NCI-H748 treated with DMSO at 0.1 percent for 48 hours (cell line): ENCODE measurements at places on chromosomes 2 and 18.

GRCh38 chr2:52676056-52676455 lies 1091.5 kb upstream of the CHAC2 start:
- DNase-seq = no peak

GRCh38 chr2:13102397-13103063 lies 385.8 kb downstream of the TRIB2 start:
- no peak for DNase-seq

DNA sequence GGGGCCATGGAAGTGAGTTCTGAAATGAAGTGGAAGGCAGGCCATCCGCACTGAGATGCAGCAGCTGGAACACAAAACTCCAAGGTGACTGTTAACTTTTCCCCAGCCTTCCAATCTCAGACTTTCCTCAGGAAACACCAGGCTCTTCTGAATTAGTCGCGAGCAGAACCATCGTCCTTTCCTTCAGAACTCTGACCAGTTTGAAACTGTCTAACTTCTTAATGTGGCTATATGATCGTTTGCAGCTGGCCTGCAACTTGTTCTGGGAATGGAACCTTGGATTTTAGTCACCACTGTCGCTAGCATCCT lies 620 bp upstream of the RPL37A start:
- no peak for DNase-seq

DNA sequence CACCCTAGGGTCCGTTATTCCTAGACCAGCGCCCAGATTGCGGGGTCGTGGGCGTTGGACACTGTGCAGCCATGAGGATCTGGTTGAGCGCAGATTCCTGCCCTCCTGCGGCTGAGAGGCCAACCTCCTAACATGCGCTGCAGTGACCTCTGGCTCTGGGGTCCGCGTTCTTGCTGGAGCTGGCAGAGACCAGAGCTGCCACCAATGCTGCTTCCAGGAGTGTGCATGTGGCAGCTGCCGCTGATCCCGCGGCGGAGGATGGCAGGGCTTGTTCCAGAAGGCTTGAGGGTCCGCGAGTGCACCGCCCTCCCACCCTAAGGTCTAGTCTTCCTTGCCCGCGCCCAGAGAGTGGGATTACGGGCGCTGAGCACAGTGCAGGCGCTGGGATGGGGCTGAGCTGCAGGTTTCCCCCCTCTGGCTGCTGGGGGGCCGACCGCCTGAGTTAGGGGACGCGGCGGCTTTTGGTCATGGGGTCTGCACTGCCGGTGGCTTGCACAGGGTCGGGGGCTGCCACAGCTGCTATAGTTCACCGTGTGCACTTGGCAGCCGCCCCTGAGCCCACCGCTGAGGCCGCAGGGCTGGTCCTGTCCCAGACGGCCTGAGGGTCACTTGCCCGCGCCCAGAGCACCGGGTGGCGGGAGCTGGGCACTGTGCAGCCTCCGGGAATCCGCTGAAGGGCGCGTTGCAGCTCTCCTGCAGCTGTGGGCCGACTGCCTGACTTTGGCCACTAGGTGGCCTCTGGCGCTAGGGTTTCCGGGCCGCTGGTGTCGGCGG lies 145.9 kb downstream of the CCDC74A start:
- DNase-seq = peak; percentile 32

DNA sequence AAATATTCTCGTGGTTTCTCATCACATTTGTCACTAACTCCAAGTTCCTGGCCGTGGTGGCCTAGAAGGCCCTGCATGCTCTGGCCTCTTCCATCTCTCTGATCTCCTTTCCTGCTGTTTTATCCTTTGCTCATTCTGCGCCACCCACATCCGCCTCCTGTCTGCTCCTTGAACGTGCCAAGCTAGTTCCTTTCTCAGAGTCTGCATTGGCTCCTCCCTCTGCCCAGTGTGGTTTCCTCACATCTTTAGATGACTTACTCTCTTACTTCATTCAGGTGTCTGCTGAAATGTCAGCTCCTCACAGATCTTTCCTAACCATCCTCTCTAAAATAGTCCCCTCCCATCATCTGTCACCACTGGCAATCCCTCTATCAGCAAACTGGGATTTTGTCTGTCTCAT lies 158.6 kb upstream of the RBMS1 start:
- DNase-seq = no peak

GRCh38 chr2:238820916-238821315 lies 27.0 kb upstream of the TWIST2 start:
- no peak for DNase-seq

GRCh38 chr2:31108561-31109286 lies 29.5 kb downstream of the GALNT14 start:
- no peak for DNase-seq

DNA sequence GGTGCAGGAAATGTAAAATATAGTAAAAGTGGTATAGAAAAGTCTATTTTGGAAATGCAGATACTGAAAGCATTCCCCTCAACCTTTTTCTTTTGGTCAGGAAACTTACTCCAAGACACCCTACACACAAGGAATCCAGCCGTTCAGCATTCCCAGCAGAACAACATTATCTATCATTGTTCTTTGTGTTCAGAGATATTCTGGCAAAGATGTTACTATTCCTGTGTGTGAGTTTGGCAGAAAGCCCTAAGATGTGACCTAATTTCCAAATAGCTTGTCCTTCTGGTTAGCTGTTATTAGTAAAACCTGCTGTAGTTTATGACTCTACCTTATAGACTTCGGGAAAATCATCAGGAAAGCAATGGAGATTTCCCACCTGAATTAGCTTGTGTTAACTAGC lies 78.1 kb upstream of the PELI1 start:
- DNase-seq = no peak

DNA sequence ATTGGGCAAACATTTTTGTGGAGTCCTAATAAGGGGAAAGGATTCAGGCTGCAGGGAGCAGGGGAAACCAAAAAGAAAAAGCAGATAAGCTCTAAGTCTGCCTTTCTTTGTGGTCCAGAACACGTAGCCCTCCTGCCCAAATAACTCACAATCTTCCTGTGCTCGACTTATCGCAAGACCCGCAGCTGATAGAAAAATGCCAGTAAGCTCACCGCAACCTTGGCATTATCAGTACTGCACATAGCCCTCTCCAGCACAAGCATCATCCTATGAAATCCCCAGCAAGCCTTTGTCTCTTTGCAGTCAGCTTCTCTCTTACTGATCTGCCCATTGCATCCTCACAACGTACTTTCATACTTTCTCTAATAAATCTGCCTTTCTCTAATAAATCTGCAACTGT lies 202.4 kb upstream of the HNRNPA3 start:
- no peak for DNase-seq

- DNase-seq = no peak
Observed at GRCh38 chr2:183031911-183032794, 6.1 kb downstream of the NCKAP1 start.

- DNase-seq = no peak
Observed at GRCh38 chr18:3710712-3711301, 260.8 kb downstream of the TGIF1 start.

DNA sequence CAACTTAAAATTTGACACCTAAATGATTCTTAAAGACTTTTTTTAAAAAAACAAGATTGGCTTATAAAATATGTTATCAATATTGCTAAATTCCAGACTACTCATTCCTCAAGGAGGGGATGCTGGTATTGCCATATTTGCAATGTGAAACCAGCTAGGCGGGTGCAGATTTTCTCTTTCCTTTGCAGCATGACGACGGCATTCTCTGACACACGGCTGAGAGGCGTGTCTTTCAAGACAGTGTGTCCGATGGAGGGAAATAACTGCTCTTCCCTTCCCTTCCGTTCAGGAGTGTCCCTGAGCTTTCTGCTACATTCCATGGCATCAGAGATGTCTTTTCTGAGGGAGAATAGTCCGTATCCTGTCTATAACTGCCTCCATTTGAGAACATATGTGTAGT lies 38.2 kb upstream of the CNGA3 start:
- DNase-seq = no peak

GRCh38 chr18:62999392-62999791 lies 284.1 kb downstream of the PHLPP1 start:
- no peak for DNase-seq

DNA sequence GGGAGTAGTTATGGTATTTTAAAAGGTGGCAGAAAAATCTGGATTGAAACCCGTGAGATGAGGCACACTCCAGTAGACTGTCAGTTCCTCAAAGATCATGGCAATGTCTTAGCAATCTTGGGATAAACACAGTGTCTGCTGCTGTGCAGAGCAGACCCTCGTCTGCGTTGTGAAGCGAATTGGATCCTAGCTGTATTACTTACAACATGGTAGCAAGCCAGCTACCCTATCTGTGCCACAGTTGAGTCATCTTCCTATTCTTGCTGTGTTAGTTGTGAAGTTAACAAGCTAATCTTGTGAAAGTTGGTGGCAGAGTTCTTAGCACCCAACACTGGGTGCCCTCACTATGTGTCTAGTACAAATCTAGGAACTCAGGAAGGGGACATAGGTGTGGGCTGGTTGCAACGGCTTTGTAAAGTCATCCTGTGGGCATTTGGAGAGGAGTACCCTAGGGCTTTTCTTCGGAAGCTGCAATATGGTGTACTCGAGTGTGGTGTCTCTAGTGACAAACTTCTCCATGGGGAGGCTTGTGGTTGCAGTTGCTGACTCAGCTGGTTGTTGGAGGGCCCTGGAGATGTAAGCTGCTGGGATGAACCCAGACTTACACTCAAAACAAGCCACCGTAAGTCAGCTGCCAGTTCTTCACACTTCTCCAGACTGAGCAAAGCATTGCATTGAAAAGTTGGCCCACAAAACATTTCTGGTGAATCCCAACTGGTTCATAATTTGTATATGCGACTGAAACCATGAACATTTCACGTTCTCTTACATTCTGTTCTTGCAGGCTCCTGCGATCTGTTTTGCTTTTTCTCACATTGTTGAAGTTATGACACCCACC lies 61.5 kb downstream of the ADCYAP1 start:
- no peak for DNase-seq

DNA sequence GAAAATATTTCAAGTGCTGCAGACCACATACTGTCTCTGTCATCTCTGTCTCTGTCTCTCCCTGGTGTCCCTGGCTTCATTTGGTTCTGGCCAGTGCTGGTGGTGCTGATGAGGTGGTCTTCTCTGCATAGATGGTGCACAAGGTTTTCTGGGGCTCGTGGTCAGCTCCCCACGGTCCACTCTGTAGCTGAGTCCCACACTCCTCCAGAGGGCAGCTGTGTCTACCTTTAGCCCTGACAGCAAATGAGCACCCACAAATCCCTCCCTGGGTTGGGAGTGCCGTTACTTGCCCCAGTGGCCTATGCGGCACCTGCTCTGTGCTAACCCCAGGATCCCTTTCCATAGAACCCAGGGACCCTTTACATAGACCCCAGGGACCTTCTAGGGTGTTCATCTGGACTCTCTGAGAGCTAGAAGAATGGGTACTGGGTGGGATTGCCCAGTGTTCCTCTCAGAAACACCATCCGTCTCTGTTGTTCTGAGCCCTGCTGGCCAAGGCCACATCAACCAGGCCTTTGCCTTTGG lies 129.3 kb downstream of the CAPN13 start:
- DNase-seq = no peak

DNA sequence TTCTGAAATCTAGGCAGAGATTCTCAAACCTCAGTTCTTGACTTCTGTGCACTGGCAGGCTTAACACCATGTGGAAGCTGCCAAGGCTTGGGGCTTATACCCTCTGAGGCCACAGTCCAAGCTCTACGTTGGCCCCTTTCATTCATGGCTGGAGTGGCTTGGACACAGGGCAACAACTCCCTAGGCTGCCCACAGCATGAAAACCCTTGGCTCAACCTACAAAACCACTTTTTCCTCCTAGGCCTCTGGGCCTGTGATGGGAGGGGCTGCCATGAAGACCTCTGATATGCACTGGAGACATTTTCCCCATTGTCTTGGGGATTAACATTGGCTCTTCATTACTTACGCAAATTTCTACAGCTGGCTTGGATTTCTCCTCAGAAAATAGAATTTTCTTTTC lies 46.7 kb downstream of the TANC1 start:
- DNase-seq = no peak

- DNase-seq = no peak
Observed at GRCh38 chr18:36387310-36387709, 89.8 kb downstream of the FHOD3 start.

DNA sequence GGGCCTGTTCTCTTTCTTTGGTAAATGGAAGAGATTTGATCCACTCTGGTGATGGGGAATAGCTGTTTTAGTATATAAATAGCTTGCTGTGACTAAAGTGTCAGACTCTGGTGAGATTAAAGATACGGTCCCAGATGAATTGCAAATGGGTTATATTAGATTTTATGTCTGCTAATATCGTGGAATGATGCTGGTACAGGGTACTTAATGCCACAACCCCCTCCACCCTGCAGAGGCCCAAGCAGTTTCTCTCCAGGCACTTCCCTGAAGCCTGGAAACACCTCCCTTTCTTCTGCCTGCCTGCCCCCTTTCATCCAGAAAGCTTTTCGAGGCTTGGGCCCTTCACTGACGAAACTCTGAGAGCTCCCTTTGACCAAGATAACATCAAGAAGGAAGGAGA lies 21.4 kb upstream of the RFX8 start:
- DNase-seq = no peak

DNA sequence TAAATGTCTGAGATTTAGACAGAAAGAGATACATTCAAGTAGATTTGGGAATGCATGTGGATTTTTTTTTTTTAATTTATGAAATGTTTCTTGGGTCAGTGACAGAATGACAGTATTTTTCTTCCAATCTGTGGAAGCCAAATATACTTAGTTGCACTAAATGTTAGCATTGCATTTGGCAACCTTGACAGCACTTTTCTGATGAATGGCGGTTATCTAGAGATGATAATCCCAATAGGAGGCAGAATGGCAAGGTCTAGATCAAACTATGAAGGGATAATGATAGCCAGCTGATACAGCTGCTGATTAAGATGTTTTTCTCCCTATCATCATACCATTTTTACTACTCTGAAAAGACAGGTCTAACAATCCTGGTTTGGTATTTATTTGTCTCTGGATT lies 174.5 kb upstream of the STON1 start:
- DNase-seq = no peak

GRCh38 chr18:3305354-3305762 lies 43.4 kb downstream of the MYL12B start:
- no peak for DNase-seq

DNA sequence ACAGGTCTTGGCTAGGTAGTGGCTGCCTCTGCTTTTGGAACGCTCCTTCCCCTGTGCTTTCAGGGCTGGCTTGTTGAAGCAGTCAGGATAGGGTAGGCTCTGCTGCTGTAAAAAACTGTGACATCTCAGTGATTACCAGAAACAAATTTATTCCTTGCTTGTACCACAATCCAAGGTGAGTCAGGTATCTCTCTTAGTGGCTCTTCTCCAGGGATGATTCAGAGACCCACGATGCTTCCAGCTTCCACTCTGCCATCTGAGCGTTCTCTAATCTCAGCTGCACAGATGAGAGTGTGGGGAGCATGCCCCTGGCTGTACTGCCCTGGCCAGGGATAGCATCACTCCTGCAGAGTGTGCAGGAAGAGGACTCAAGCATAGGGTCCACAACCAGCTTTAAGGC lies 174.9 kb downstream of the VAPA start:
- no peak for DNase-seq

DNA sequence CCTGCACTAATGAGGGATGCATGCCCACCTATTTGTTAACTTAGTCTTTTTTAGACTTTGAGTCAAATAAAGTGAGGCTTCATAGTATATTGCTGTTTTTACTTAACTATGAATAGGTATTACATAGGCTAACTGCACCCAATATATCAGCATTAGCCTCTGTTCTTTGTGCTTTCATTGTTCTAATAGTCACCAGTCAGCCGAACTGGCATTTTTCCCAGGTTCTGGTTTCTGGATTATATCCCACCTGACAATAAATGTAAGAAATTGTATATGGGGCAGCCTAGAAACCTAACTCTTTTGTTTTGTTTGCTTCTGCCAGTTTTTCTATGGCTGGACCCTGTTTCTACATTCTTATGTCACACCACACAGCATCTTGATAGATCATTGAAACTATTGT lies 1672.4 kb upstream of the LRRTM1 start:
- no peak for DNase-seq

GRCh38 chr2:13597176-13597575 lies 880.4 kb downstream of the TRIB2 start:
- no peak for DNase-seq
